ENCODE measurements at places on chromosomes 12 and 14.

- no peak for DNase-seq
Measured at GRCh38 chr12:106342397-106343213, 14.9 kb upstream of the POLR3B start.

DNA sequence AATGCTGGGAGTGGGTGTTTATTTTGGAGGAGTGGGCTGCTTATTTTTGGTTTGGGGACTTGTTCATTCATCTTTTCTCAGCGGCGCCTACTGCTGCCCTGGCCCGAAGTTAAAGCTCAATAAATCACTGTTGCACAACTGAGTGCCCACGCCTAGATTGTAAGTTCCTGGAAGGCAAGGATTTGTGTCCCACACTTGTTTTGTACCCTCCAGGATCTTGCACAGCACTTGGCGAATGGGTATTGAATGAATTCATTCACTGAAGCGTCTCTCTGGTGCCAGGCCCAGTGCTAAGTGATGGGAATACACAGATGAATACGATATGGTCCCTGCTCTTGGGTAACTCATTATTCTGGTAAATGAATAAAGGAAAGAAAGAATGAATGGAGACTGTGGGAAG lies 153.3 kb upstream of the PARP11 start:
- DNase-seq: no peak

DNA sequence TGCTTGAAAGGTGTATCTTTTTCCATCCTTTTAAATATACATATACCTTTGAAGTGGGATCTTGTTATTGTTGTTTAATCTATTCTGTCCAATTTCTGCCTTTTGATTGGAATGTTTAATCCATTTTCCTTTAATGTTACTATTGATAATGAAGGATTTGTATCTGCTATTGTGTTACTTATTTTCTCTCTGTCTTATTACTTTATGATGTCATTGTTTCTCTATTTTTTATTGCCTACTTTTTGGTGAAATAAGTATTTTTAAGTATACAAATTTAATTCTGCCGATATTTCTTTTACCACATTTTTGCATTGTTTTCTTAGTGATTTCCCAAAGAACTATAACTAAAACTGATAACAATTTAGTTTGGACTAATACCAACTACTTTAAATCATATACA lies 121.8 kb downstream of the RASSF9 start:
- no peak for DNase-seq

- no peak for DNase-seq
Measured at GRCh38 chr12:15942475-15942874, 31.3 kb downstream of the DERA start.

GRCh38 chr14:34450542-34450915 lies 11.5 kb downstream of the SPTSSA start:
- no peak for DNase-seq

- no peak for DNase-seq
Measured at GRCh38 chr12:122327494-122328385, 61.4 kb upstream of the VPS33A start.

DNA sequence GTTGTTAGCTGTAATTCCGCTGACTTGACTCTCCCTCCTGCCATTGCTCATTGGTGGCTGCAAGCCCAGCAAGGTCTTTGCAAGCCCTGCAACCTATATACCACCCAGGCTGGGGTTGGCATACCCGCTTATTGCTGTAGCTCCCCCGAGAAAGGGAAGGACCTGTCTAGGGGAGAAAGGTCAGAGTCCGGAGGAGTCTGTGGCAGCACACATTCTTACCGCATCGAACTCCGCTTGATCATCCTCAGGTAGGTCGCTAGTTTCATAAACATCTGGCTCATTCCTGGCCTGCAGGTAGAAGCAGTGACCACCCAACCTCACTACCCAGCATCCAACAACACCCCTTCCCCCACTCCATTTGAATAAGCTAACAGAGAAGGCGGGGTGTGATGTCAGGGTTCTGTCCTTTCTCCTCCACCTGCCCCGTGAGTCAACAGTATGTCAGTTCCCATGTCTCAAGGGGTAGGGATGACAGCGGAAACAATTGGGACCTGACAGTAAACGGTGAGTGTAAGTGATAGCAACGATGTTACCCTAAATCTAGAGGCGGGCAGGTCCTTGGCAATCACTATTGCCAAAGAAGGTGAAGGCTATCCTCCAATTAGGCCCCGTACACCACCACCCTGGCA lies 1.1 kb downstream of the DCTN2 start:
- DNase-seq: no peak

- DNase-seq: no peak
Measured at GRCh38 chr12:6772331-6772695, at the start of gene LAG3. Gene LAG3 (plus strand): TSS chr12:6772520. CDS start chr12:6772853, 333 bp downstream.

- no peak for DNase-seq
Measured at GRCh38 chr12:28975564-28976340, 173.3 kb upstream of the FAR2 start.
